ENCODE measurements at places on chromosomes 7 and 10. TPM values are rescaled to one million over a fixed set of nuclear protein-coding genes. Genes with fewer than 3 reads are reported as not detected.

CELF2 gene
- 19.4 TPM for polyA plus RNA-seq

WNT2 gene
- 0.57 TPM for polyA plus RNA-seq

TRIM50 gene
- 0.07 TPM for polyA plus RNA-seq

NOM1 gene
- polyA plus RNA-seq: 5.6 TPM

CFAP69 gene
- 2.3 TPM for polyA plus RNA-seq

GPR141 gene
- not detected for polyA plus RNA-seq

BAMBI gene
- polyA plus RNA-seq: 24.2 TPM

SP8 gene
- polyA plus RNA-seq: not detected

OR13A1 gene
- polyA plus RNA-seq: not detected

LIPA gene
- 14.0 TPM for polyA plus RNA-seq

LRGUK gene
- not detected for polyA plus RNA-seq

PARP12 gene
- polyA plus RNA-seq: 9.4 TPM

IFIT1B gene
- polyA plus RNA-seq: not detected

AKR1C2 gene
- 52.0 TPM for polyA plus RNA-seq

AOC1 gene
- polyA plus RNA-seq: not detected

OLAH gene
- 0.16 TPM for polyA plus RNA-seq

ZNF37A gene
- 5.5 TPM for polyA plus RNA-seq

PODXL gene
- 29.1 TPM for polyA plus RNA-seq

PCLO gene
- 1.9 TPM for polyA plus RNA-seq

OR9A2 gene
- not detected for polyA plus RNA-seq

KLF6 gene
- polyA plus RNA-seq: 27.2 TPM

EGR2 gene
- 13.7 TPM for polyA plus RNA-seq

MUC12 gene
- polyA plus RNA-seq: 0.63 TPM

CAV2 gene
- polyA plus RNA-seq: 136 TPM

Measured in right cardiac atrium (tissue), 5 donors.